Kidney capillary endothelial cell (primary cell): ENCODE measurements at places on chromosomes 12 and 14.

DNA sequence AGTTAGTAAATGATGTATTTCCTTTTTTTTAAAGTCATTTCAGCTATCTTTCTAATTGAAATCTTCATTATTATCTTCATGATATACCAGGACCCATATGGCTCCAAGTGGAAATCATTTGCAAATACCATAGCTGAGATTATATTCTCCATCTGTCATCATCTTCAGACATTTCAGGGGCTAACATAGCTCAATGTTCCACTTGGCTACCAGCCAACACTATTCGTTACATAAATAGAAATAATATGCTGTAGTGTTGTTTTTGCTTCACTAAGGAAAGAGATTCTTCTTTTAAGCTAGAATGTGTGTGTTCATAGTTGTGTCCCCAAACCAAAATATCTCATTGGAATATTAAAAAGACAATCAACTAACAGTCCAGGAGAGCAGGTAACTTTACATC lies 225.1 kb downstream of the DIO2 start:
- no peak for DNase-seq

- DNase-seq: peak; percentile 30
Observed at GRCh38 chr12:123232472-123232806, 502 bp downstream of the MPHOSPH9 start.

DNA sequence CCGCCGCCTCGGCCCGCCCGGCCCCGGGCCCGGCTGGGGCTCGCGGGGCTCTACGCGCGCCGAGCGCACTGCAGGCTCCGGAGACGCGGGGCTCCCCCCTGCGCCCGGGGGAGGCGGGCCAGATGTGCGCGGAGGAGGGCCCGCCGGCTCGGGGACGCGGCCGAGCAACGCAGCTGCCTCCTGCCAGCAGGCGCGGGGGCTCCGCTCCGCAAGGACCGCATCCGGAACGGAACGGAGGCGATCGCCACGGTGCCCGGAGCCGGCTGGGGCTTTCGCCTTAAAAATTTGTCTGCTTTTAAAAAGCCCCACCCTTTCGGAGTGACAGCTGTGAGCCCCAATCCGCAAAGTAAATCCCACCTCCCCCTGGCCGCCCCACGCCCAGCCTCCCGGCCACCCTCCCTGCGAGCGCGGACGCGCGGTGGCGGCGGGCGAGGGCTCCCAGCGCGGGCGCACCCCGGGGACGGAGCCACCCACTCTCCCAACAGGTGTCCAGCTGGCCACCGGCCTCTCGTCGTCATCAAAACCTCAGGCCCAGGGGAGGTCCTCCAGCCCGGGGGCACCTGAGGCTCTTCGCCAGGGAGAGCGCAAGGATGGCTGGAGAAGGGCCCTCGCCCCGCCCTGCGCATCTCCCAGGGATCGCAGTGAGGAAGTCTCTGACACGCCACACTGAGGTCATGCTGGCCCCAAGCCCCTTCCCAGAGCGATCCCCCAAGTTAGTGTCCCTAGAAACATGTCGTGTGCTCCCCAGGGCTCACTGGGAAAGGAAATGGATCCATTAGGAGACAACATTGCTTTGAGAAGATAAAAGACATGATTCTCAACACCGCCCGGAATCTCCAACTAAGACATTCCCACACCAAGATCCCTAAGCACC lies at the start of gene TMEM132D:
Gene TMEM132D, minus strand, starts transcription at position 70 of the 874 bp plus-strand sequence.
- DNase-seq: no peak

GRCh38 chr12:55188974-55189556 lies 31.8 kb upstream of the OR10A7 start:
- DNase-seq: peak; percentile 72

DNA sequence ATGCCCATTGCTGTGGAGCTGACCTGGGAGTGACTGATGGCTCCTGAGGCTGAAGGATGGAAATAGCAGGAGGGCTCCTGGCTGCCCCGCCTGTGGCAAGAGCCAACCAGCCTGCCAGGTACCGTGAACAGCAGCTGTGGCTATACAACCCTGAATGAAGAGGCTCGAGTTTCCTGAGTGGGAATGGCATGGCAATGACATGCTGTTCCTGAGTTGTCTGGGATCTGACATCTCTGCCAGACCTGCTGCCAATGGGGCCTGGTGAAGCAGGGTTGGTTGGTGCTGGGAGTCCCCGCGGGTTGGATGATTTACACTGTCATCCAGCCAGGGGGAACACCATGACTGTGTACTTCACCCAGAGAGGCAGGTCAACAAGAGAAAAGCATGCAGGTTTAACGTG lies 31.8 kb upstream of the LRRC10 start:
- DNase-seq: no peak

- DNase-seq: peak; percentile 63
Observed at GRCh38 chr14:88554457-88555286, at the start of gene PTPN21. PTPN21 (minus strand) TSS chr14:88555007; CDS start chr14:88550417, 4,590 bp downstream.

- DNase-seq: no peak
Observed at GRCh38 chr12:27488479-27488878, 35.5 kb upstream of the PPFIBP1 start.

DNA sequence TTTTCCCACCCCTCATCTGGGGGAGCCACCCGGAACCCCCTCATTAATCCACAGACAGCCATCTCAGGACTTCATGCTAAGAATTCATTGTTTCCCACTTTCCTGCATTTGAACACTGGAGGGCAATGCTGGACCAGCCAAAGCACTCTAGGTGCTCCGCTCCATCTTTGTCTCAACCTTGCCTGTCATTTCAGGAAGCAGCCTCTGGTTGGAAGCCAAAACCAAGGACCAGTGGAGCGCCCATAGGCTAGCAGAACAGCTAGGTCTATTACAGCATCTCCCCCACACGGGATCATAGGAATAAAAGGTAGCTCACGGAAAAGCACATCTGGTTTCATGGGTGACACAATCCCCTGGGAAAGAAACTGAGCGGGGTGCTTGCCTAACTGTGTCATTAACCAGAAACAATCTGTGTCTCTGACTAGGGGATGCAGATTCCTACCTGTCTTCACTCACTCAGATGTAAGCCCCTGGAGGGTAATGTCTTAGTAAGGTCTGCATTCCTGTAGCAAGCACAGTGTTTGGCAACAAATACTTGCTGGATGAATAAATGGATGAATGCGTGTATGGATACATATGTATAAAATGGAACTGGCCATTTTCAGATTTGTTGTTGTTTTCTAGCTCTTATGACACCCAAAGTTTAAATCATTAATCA lies 197.0 kb downstream of the DAD1 start:
- peak; percentile 79 for DNase-seq

DNA sequence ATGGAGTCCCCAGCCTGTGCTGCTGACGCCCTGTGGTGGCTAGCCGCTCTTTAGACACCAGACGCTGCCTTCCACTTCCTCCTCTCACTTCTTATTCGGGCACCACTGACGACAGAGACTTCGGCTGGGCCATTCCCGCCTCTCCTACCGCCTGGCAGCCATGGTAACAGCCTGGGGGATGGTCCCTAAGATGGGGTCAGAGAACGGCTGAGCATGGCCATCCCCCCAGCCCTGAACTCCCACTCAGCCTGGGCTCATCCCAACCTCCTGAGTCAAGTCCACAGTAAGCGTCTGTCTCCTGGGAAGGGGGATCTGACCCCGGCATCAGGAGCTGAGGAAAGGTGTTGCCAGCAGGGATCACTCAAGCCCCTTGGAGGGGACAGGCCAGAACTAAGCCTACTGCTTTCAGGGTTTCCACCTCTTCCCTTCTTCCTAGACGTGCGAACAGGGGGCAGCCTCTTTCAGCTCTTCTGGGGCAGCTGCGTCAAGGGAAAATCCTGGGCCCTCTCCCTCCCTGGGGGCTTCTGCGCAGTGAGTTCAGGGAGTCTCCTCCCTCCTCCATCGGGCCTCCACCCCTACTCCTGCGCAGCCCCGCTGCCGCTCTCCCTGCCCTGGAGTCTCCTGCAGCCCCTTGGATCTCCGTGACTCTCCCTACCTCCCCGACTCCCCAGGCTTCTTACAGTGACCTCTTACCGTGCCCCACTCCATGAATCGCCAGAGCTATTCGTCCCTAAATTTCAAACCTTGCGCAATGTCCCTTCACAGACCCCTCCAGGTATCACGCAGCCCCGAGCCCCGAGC lies 643 bp upstream of the TAMALIN start:
- peak; percentile 68 for DNase-seq

DNA sequence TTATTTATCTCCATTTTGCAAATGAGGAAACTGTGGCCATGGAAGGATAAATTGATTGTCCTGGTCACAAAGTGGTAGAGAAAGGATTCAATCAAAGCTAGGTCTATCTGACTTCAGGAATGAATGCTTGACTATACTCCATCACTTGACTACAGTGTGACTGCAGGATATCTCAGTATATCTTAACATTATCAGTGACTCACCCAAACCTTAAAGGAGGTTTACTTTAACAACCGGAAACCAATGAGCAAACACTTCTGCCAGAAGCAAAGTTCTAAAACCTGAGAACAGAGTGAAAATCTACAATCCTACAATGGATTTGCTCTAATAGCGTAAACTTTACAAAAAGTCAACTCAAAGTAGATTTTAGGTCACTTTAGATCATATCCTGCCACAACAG lies 277.0 kb downstream of the CEP128 start:
- no peak for DNase-seq

- no peak for DNase-seq
Observed at GRCh38 chr12:80413462-80413861, 30.6 kb upstream of the PTPRQ start.

- no peak for DNase-seq
Observed at GRCh38 chr12:69906411-69907216, 81.6 kb downstream of the MYRFL start.

DNA sequence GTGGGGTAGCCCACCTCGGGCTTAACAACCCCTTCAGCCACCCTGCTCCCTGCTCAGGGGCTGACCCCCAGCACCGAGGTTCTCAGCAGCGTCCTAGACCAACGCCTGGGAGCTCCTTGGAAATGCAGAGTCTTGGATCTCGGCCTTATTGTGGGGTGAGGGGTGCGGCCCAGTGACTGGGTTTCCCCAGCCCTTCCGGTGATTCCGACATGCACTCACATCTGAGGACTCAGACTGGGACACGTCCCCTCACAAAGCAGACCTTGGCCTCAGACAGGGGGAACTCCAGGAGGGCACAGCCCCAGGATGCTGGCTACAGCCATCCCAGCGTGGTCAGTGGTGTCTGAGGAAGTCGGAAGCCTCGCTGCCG lies 117.7 kb downstream of the RFLNA start:
- no peak for DNase-seq

- DNase-seq: peak; percentile 57
Observed at GRCh38 chr14:71138448-71139293, 231.4 kb downstream of the PCNX1 start.

DNA sequence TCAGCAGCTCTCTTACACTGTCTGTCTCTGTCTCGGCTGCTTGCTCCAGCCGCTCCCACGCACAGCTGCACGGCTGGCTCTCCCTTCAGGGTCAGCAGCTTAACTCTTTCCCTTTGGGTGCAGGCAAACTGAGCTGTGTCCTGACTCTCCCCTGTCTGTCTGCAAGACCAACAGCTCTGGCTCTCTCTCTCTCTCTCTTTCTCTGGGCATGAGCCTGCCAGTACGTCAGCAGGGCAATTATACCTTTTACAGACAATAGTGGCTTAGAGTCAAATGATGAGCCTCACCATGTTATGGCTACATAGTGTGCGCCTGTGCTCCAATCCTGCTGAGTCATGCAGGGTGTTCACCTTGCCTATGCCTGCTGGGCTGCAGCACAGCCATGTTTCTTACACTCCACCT lies 120.5 kb upstream of the DDHD1 start:
- DNase-seq: no peak
